ENCODE measurements at places on chromosomes 6 and 20.

- no peak for DNase-seq
These were observed 8.2 kb downstream of the TRAF3IP2 start for GRCh38 chr6:111597291-111598086.

- no peak for DNase-seq
These were observed 101.4 kb upstream of the FAM184A start for GRCh38 chr6:119179842-119180241.

GRCh38 chr6:166204852-166205650 is 37.4 kb upstream of the TBXT start:
- no peak for DNase-seq

- DNase-seq, result no peak
These were observed 56.5 kb upstream of the PTPN1 start for GRCh38 chr20:50453533-50454244.

- DNase-seq, result no peak
These were observed 144.6 kb downstream of the ARHGAP18 start for GRCh38 chr6:129565366-129565765.

DNA sequence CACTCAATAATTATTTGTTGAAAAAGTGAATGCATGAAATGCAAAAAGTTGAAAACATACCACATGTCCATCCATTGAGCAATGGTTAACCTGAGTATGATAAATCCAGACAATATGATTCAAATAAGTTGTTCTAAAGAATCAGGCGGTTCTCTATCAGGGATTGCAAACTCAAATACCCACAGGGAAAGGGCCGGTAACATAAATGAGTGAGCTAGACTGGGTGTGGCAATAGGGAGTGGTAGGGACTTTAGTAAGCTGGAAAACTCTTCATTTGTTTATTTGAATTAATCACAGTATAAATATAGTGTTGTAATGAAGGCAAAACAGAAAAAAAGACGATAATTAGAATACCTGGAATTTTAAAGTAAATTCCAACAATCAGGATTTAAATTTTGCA is 106.3 kb downstream of the BCAS1 start:
- DNase-seq, result no peak

GRCh38 chr20:22523499-22524392 is 60.6 kb downstream of the FOXA2 start:
- DNase-seq, result no peak

GRCh38 chr20:17395729-17396128 is 135.4 kb downstream of the BFSP1 start:
- DNase-seq, result no peak

GRCh38 chr6:35146453-35146852 is 5.3 kb upstream of the TCP11 start:
- peak; percentile 56 for DNase-seq

DNA sequence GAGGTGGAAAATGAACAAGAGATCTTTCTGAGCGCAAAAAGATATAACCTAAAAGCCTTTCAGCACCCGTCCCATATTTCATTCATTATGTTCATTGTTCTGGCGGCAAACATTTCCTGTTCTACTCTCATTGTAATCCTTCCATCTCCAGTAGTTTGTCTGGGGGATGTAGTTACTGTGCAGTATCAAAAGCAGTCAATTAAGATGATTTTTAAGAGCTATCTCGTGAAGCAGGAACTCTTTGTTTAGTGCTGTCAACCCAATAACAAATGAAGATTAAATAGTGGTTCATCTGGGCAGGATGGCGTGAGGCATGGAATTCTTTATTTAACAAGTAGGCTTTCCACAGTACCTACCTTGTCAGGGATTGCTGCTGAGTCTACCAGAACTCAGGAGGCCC is 876.7 kb downstream of the HACE1 start:
- no peak for DNase-seq

- no peak for DNase-seq
These were observed 30.5 kb upstream of the XRN2 start for GRCh38 chr20:21272679-21273078.

DNA sequence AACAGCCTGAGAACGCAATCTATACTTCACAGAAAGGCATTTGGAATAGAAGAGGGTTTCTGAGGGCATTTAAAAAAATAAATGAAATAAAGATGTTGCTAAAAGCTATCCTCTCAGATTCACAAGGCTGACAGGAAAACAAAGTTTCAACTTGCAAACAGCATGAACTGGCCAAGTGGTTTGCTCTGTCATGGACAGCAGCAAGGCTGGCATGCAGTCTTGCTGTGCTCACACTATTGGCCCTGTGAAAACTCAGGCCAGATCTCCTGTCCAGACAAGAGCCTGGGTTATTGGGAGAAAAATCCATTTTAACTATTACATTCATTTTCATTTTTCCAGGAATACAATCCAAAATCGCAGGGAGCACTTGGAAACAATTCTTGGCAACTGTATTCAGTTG is 506.2 kb upstream of the SLC35B3 start:
- no peak for DNase-seq

DNA sequence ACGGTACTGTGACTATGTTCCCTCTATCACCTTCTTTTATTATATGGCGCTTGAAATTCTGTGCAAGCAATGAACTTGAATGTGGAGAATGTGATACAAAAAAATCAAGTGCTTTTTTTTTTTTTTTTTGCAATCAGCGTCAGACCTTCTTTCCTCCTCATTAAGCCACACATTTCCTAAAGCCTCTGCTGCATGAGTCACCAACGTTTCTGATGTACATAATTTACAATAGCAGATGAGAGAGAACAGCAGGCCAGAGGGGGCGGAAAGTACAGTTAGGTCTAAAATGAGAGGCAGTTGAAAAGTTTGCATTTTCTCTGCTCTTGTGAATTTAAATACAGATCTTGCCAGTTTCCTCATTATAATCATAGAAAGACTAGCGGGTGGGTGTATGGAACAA is 114.6 kb upstream of the RIPOR2 start:
- no peak for DNase-seq

GRCh38 chr20:44618318-44618731 is 33.2 kb downstream of the ADA start:
- DNase-seq, result no peak

DNA sequence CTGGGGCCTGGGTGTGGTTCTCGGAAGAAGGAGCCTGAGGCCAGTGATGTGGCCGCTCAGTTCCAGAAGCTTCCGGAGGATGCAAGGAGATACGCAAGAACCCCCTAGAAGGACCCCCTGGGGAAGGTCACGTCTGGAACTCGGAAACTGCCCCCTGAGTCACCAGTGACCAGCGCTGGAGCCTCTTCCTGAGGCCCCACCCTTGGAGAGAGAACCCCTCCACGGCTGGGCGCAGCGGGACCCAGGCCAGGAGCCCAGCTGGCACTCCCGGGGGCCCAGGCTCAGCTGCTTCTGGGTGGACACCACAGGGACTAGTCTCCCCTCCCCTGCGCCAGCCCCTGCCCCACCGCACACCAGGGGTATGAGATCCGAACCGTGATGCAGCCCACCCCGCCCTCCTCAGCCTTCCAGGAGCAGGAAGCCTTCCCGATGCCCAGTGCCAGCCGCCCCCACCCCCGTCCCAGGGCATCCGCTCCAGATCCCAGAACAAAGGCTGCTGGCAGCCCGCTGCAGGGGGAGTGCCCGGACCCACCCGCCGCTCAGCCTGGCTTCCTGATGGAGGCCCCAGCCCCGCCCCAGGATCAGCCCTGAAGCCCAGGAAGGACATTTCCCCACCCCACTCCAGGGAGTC is 7.5 kb downstream of the LAMA5 start:
- peak; percentile 11 for DNase-seq

- DNase-seq, result no peak
These were observed 79.1 kb upstream of the FOXP4 start for GRCh38 chr6:41467061-41467460.

GRCh38 chr6:166556863-166557322 is 29.6 kb downstream of the RAMACL start:
- no peak for DNase-seq
